Esophagus mucosa (tissue), 1 donor: ENCODE measurements at places on chromosomes 7 and 10. TPM values are rescaled to one million over a fixed set of nuclear protein-coding genes. Genes with fewer than 3 reads are reported as not detected.

The TRPV5 gene
- not detected for total RNA-seq

The MET gene
- total RNA-seq: 10.4 TPM

The EZH2 gene
- total RNA-seq: 13.4 TPM

The APBB1IP gene
- 1.4 TPM for total RNA-seq

The ATG9B gene
- 16.7 TPM for total RNA-seq
